ENCODE measurements at places on chromosomes 3 and 15.
A peak's percentile ranks its signal among the peaks of the same experiment; 100 is the strongest.

DNA sequence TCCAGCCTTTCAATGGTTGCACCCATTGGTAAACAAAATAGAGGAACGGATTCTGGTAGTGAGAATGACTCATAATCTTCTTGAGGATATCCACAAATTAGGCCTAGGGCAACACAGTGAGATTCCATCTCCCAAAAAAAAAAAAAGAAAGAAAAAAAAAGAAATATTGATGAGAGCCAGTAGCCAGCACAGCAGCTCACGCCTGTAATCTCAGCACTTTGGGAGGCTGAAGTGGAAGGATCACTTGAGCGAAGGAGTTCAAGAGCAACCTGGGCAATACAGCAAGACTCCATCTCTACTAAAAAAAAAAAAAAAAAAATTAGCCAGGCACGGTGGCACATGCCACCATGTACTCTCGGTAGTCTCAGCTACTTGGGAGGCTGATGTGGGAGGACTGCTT is 51.9 kb downstream of the DENND4A start:
- no peak for DNase-seq

- DNase-seq, result no peak
Observed at GRCh38 chr15:20356911-20357480, 184.6 kb downstream of the GOLGA6L6 start.

GRCh38 chr15:88399021-88399685 is 68.0 kb downstream of the MRPL46 start:
- no peak for DNase-seq

DNA sequence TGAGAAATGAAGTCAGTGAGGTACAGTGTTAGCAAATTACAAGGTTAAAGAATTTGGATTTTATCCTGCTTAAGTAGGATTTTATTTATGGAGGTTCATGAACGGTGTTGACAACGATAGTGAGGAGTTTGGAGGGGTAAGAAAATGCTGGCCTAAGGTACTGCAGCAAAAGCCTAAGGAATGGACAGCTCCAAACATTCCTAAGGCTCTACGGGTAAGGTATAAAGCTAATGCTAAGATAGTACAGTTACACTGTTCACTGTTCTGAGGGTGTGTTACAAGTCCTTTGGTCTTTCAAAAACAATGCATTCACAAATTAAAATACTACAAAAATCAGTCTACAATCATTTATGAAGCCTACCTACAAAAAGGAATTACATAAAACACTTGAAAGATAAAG is 7.3 kb downstream of the MTMR10 start:
- DNase-seq, result no peak

GRCh38 chr15:42364529-42364928 is 5.2 kb downstream of the CAPN3 start:
- no peak for DNase-seq

DNA sequence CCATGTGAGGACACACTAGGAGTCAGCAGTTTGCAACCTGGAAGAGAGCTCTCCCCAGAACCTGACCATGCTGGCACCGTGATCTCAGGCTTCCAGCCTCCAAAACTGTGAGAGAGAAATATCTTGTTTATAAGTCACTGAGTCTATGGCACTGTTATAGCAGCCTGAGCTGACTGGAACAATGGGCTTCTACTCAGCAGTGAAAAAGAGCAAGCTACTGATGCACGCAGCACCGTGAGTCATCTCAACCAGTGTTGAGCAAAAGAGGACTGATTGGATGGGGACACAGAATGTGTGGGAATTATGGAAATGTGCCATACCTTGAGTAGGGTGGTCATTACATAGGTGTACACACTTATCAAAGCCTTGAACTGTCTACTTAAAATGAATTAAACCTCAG is 230.4 kb downstream of the PLCL2 start:
- DNase-seq, result no peak

GRCh38 chr15:83913034-83913632 is 259.2 kb downstream of the ADAMTSL3 start:
- no peak for DNase-seq

DNA sequence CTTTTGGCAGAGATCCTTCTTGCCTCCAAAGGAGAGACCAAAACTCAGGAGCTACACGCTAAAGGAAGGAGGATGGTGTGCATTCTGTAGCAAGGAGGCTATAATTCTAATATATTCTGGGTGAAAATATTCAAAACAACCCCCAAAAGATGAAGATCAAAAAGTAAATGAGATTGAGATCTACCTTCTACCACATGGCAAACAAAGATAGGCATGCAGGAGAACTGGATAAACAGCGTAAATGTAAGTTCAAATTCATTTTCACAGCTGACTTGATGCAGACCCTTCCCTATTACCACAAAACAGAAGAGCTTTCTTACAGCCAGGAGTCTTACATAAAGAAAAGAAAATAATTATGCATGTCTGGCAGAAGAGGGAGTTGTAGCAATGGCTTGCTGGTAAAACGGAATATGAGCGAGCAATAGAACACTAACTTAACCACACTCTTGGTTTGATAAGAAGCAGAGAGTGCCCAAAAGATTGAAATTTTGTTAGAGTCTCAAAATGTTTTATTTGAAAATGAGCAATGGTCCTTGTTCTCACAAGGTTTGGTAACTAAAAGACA is 272.7 kb downstream of the MECOM start:
- no peak for DNase-seq

DNA sequence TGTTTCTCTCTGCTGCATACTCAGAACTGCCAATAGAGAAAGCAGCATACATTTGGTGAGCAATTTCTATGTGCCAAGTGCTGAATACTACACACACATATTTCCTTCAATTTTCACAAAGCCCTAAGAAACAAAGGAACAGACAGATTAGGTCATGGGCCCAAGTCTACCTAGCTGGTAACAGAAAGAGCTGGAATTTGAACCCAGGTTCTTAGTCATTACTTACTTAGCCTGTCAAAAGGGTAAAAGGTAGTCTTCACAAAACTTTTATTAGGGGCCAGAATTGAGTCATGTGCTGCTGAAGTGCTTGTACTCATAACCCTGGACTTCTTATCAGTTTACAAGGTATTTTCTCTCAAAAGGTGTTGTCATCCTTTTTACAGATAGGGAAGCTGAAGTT is 10.4 kb upstream of the ABHD17C start:
- DNase-seq, result no peak

GRCh38 chr15:44427756-44428724 is 611 bp downstream of the CTDSPL2 start:
- DNase-seq, result no peak

- DNase-seq, result no peak
Observed at GRCh38 chr3:188927971-188928370, 243.8 kb upstream of the TPRG1 start.

- DNase-seq, result no peak
Observed at GRCh38 chr3:124760601-124761000, 30.3 kb downstream of the UMPS start.

GRCh38 chr3:61580982-61581643 is 19.7 kb downstream of the PTPRG start:
- DNase-seq, result no peak

- DNase-seq, result no peak
Observed at GRCh38 chr15:47523681-47524475, 193.4 kb upstream of the SEMA6D start.

DNA sequence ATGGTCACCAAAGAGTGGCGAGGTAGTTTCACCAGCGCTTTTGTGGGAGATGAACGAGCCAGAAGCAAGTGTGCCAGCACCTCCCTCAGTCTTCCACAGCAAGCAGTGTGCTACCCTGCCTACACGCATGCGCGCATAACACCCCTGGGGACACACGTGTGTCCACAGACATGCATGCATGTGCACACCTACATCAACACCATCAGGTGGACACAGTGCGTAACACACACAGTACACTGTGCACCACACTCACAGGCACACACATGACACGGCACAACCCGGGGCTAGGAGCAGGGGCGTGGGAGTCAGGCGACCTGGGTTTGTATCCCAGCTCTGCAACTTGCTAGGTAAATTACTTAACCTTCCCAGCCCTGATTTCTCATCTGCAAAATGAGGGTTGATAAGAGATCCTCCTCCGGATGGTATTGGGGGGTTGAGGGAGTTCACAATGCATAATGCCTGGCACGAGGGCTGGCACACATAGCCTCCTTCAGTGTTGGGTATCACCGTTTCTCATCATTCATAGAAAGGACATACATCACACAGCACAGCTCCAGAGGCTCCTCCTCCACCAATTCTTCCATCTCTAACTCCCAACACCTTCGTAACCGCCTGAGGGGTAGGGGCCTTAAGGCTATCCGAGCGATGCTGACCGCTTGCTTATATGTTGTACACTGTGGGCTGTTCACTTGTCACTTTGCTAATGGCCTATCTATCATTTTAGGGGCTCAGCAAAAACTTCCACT is 174.9 kb downstream of the SMAD6 start:
- no peak for DNase-seq

DNA sequence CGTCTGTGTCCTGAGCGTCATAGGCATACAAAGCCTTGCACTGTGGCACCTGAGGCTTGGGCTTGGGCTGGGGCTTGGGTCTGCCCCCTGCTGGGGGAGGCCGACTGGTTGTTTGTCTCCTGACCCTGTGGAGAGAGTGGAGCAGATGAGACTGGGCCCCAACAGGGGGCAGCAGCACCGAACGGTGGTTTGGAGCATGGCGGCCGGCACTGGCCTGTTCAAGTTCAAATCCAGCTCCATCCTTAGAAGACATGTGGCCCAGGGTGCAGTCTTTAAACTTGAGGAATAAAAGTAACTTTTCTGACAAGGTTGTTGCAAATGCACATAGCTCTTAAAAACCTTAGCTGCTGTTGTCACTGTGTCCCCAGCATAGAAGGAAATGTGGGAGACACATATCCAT is 33.3 kb downstream of the CCNB2 start:
- peak; percentile 44 for DNase-seq

- DNase-seq, result no peak
Observed at GRCh38 chr3:111913163-111913763, 54.2 kb downstream of the PHLDB2 start.

DNA sequence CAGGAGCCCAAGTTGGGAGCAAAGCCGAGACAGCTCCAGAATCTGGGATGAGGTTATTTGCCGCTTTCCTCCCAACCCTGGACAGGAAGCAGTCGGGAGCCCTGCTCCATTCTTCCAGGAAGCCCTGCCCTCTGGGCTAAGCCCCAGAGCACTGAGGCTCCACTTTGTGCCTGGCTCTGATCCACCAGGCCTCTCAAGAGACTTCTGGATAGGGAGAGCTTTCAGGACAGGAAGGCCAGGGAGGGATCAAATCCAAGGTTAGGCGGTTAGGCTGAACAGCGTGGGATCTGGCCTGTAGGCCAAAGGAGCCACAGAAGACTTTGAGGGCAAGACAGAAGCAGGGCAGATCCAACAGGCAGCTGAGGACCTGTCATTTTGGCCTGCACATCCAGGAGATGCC is 835 bp downstream of the STOML1 start:
- no peak for DNase-seq

DNA sequence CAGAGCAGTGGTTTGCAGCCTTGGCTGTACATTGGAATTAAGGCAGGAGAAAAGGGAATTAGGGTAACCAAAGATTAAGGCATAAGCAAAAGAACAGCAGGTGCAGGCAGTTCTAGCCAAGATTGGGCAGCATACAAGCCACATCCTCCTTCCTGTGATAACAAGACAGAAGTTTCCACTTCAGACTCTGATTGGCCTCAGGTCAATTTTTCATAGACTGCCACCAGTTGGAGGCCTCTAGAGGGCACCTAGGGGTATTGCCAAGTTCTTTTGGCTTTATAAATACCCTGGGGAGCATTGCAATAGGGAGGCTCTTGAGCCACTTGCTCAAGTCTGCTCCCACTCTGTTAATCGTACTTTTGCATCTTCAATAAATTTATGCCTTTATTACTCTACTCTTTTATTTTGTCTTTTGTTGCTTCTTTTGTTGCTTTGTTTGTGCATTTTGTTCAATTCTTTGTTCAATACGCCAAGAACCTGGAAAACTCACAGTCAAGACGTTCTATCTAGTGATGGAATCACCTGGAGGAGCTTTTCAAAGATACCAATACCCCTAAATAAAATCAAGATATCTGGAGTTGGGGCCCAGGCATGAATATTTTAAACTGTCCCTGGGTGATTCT is 32.2 kb upstream of the FMN1 start:
- DNase-seq, result peak; percentile 68

DNA sequence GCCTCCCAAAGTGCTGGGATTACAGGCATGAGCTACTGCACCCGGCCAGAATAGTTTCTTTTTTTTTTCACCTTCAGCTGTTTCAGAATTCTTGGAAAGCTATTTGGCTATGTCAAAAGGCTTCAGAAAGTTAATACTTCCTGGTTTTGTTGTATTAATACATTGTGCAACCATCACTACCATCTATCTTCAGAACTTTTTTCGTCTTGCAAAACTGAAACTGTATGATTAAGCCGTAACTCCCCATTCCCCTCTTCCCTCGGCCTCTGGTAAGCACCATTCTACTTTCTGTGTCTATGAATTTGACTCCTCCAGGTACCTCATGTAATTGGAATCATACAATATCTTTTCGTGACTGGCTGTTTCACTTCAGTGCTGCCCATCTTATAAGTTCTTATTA is 5.2 kb upstream of the NOX5 start:
- DNase-seq, result no peak

DNA sequence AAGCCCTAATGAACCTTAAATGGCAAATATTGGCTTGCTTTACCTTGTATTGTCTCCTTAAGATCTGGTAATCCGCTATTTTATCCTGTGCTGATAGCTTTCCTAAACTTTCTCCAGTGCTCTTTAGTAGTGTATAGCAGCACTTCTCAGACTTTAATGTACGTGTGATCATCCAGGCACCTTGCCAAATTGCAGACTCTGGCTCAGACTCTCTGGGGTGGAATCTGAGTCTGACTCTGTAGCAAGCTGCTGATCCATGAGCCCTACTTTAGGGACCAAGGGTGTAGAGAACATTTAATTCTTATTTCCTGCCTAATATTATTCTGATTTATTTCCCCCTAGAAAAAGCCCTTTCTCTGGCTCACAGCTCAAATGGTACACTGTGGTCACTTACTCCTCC is 518.8 kb upstream of the ZNF385D start:
- no peak for DNase-seq

GRCh38 chr3:31993843-31994242 is 12.3 kb downstream of the ZNF860 start:
- no peak for DNase-seq

DNA sequence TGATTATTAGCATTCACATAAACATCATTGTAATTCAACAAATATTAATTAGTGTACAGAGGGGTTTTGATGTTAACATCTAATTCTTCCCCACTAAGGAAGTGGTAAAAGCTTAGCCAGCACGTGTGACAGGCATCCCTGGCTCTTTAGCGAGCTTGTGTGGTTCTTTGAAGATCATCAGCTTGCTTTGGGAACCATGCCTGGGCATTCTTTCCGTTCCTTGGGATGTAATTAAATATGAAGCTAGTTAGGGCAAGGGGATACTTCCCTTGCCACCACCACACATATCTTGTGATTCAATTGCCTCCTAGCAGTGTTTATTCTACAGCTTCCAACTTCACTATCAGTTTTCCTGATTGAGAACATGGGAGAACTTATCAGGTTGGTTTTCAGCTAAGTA is 246.5 kb downstream of the MYRIP start:
- DNase-seq, result no peak
